ENCODE measurements at places on chromosomes 4 and X.

DNA sequence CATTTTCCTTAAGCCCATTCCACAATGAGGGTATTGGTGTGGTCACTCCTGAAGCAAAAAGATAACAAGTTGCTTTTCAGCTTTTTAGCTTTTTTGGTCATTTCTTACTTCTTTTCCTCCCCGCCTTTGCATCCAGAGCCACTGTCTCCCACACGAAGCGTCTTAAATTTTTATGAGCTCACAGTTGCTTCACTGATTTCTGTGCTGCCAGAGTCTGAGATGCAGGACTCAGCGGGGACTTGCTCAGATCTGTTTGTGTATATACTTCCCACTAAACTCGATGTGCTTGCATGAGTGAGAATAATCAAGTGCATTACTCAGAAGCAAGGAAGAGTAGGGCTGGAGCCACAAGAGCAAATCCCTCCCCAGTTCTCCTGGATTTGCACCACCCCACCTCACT, 80.2 kb upstream of the FHL1 start:
- DNase-seq: no peak

DNA sequence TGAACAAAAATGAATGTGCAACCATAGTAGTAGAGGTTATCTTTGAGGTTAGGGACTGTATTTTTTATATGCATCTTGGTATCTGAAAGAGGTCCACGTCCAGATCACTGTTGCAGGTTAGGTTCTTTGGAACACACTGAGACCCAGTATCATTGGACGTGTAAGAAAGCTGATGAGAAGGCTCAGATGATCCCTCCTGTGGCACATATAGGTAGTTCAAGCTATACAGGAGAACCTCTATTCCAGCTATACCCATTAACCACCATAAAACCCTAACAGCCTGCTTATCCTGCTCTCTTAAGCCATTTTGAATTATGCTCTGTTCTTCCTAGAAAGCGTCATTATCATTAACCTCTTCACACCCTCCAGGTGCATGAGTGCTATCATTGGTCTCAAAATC, 930.7 kb upstream of the HS3ST1 start:
- no peak for DNase-seq

DNA sequence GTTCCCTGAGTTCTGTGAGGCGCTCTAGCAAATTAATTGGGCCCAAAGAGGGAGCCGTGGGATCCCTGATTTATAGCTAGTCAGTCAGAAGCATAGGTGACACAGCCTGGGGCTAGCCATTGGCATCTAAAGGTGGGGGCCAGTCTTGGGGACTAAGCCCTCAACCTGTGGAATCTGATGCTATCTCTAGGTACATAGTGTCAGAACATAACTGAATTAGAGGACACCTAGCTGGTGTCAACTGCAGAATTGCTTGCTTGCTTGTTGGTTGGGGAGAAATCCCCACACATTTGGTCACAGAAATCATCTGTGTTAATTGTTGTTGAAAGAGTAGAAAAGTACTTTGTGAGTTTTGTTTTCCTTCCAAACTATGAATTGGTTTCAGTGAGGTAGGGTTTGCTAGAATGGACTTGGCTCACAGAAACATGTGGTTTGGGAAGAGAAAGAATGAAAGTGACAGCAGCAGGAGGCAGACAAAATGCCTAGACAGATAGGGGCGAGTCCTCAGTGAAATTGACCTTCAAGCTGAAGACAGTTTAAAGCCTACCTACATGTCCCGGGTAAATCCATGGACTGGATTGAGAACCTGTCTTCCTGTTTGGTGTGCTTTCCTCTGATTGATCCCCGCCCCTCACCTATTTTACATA, 12.8 kb upstream of the GPR82 start:
- DNase-seq: no peak

DNA sequence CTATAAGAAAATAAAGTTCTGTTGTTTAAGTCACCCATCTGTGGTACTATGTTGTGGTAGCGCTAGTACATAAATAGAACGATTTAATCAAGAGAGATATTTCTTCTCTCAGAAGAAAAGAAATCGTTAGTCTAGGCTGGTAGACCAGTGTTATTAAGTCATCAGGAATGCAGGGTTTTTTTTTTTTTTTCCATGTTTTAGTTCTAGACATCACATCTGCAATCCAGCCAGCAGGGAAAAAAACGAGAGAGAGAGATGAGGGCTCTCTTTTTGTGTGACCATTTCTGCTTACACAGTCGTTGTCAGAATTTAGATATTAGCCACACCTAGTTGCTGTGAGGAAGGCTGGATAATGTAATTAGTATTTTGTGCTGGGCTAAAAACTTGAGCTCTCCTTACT, 417.4 kb downstream of the TMA16 start:
- DNase-seq: no peak

- no peak for DNase-seq
Observed at GRCh38 chrX:41322821-41323603, 10.9 kb upstream of the DDX3X start.

DNA sequence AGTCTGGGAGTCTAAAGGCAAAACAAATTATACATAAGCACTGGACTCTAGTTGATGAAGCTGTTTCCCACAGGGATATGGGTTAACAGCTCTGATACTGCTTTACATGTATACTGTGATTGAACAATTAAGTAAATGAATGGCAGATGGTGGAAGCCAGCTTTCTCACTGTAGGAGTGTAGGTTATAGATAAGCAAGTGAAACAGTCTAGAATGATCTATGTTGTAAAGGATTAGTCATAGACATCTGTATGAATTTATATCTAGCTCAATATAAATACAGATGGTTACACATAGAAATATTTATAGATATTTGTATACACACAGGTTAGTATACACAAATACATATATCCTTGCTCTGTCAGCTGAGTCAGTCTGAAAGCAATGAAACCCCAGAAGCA, 276.1 kb downstream of the PPARGC1A start:
- DNase-seq: no peak

DNA sequence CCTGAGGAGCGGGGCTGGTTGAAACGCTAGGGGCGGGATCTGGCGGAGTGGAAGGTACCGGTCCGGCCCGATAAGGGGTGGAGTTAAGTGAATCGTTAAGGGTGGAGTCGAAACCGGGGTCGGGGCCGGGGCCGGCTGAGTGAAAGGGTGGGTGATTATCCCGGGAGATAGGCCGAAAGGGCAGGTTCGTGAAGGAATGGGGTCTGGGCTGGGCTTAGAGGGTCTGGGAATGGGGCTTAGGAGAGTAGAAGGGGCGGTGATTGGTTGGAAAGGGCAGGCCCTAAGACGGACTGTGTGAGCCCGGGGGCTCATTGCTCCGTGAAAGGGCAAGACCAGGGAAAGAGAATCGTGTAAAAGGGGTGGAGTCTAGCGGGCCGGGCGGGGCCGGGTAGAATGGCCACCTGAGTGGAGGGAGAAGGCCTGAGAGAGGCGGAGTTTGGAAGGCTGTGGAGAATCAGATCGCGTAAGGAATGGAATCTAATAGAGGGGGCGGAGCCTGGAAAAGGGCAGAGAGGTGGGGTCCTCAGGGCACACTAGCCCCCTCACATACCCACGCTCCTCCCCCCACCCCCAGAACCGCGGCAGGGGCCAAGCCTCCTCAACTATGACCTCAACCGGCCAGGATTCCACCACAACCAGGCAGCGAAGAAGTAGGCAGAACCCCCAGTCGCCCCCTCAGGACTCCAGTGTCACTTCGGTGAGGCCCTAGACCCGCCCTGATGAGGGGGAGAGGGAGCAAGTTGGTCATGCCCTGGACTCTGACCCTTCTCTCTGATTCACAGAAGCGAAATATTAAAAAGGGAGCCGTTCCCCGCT, 430 bp downstream of the HDAC6 start:
- DNase-seq: peak; percentile 89

DNA sequence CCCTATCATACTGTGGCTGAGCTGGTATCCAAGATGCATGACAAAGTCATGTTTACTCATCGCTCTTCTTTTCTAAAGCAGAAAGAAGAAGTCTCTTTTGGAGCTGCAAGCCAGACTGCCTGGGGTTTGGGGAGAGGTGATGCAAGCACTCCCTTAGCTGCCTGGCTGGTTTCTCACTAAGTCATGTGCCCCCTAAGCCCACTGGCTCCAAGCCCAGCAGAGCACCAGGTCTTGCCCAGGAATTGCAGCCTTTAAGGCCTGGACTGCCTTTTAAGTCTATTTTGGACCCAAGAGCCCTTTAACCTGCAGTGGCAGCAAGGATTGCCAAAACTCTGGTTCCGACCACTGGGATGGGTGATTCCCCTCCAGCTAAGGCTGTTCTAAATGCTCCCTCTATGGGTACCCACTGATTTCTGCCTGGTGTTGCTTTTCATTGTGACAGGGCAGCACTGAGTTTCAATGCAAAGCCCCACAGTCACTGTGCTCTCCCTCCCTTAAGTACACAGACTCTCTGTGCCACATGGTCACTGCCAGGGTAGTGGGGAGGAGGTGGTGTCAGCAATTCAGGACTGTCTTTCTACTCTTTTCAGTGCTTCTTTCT, 548.6 kb downstream of the TLL1 start:
- no peak for DNase-seq

DNA sequence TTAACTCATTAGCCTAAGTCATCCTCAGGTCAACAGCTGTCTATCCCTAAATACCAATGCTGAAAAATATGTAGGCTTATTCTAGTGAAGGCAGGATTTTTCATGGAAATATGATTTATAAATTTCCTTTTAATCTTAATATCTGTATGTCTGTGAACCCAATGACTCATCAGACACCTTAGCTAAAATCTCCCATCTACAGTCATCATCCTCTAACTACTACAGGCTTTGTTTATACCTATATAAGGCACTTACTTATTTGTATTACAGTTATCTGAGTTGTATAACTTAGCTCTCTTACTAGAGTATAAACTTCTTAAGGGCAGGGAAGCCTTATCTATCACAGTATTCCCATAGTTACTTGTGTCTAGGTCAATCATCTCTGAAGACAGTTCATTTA, 24.2 kb downstream of the AMMECR1 start:
- no peak for DNase-seq

DNA sequence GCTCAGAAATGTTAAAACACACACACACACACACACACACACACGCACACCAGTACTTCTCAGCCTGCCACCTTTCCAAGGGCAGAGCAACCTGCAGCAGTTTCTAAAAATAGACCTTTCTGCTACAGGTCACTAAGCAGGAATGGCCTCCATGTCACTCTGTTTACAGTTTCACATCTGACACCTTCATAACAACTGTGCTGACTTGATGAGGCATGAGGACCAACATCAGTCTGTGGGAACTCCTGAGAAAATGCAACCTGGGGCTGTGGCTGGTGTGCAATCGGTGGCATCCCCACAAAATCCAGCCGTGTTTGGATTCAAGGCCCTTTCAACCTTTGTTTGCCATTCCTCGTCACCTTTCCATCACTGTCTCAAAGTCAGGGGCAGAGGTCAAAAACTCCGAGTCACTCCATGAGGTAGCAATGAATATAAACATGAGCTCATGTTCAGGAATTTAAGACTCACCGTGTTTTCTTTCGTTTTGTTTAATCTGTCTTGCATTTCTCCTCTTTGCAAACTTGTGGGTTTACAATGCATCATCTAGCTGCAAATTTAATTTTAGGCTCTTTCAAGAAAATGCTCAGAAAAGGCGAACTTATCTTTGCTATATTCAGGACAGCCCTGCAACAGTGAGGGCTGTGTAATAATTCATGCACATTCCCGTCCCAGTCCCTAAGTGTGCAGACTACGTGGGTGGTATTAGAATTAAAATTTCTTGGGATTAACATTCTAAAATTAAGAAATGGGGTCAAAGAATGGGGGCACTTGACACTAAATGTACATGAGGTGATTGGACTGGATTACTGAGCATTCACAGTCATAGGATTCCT, 135.3 kb downstream of the SHROOM3 start:
- DNase-seq: no peak

DNA sequence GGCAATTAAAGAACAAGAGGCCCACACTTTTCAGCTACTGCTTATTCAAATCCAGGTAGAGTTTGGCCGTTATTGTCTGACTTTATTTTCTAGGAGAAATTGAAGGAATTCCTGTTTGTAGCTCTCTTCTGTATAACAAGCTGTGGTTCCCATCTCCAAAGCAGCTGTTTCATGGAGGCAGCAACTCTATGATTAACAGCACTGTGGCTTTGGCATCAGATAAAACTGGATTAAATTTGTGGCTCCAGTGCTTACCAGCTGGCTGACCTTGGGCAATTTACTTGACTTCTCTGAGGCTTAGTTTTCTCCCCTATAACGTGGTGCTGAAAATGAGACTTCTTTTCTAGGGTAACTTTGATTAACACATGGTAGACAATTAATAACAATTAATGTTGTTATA, 28.1 kb downstream of the SLC30A9 start:
- no peak for DNase-seq

GRCh38 chrX:102517326-102517725, 787 bp upstream of the TMSB15A start:
- DNase-seq: no peak

DNA sequence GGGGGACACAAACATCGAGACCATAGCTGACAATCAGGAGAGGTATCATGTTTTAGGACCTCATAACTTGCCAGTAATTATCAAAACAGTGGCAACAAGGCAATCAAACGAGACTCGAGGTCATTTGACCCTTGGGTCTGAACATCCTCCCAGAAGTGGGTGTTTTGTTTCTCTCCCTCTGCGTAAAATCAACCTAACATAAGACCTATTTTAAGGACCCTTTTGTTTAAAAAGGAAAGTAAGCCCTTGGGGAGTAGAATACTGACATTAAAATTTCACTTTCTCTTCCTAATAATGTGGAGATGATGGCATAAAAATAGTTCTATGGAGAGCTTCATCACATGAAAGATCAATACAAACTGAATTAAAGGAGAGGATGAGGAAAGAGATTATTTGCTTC, 106.2 kb upstream of the PUDP start:
- DNase-seq: no peak

- no peak for DNase-seq
Observed at GRCh38 chr4:13678186-13678924, 50.8 kb upstream of the BOD1L1 start.

- DNase-seq: no peak
Observed at GRCh38 chr4:150569998-150570535, 11.9 kb upstream of the MAB21L2 start.

GRCh38 chr4:20552004-20552403, 148.3 kb upstream of the PACRGL start:
- DNase-seq: no peak

- peak; percentile 65 for DNase-seq
Observed at GRCh38 chr4:101345596-101346350, 1.6 kb downstream of the PPP3CA start.

DNA sequence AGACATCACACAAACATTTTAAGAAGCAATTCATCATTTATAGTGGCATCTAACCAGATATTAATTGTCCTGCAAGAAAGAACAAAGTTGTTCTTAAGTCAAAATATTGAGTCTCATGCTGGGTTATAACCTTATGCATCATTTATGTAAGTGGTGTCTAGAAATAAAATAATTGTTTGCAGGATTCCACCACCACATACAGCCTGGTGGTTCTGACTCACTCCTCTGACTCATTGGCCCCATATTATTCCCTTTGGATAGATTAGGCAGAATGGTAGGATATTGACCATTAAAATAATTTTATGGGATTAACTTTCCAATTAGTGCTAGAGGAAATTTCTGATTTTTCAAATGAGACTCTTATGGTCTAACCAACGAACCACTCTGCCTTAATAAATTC, 384.5 kb downstream of the GRXCR1 start:
- no peak for DNase-seq

GRCh38 chr4:119302073-119302832, 19.7 kb downstream of the FABP2 start:
- no peak for DNase-seq

- DNase-seq: no peak
Observed at GRCh38 chr4:6724421-6725111, 8.6 kb downstream of the BLOC1S4 start.
